ENCODE measurements at places on chromosomes 7 and 10.

DNA sequence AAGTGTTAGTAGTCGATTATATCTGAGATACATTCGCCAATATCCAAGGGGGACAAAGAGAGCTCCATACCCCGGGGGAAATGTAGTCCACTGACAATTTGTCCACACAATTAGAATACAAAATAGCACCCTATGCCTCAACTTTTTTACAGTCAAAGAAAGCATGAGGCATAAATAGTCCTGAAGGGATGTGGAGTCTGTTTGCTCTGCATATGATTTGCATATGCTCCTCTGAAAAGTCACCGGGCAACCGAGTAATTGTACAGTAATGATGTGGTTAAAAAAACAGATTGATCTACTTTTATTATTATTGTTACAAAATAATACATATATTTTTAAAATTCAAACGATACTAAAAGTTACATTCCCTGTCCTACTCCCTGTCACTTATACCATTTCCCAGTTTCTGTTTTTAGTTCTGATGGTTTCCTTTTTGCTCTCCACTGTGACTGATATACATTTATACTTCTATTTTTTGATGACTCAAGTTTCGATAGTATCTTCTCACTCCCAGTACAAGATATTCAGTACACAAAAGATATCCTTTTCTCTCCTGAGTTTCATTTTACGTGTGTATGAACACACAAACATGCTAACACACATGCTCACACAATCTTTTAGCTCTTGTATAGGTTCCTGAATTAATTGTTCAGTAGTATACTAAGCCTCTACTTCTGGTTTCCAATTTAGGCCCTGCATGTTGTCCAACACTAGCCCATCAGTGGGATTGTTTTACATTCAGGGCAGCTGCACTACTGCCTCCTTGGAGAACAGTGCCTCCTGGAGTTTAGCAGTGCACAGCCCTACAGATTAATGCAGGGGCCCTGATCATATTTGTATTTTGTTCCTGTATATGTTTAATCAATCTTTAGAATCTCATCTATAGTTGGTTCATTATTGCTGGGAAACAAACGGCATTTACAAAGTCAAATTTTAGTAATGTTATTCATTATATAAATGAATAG lies 130.9 kb downstream of the TES start:
- no peak for DNase-seq

GRCh38 chr7:45967591-45968157 lies 46.6 kb upstream of the IGFBP3 start:
- no peak for DNase-seq

DNA sequence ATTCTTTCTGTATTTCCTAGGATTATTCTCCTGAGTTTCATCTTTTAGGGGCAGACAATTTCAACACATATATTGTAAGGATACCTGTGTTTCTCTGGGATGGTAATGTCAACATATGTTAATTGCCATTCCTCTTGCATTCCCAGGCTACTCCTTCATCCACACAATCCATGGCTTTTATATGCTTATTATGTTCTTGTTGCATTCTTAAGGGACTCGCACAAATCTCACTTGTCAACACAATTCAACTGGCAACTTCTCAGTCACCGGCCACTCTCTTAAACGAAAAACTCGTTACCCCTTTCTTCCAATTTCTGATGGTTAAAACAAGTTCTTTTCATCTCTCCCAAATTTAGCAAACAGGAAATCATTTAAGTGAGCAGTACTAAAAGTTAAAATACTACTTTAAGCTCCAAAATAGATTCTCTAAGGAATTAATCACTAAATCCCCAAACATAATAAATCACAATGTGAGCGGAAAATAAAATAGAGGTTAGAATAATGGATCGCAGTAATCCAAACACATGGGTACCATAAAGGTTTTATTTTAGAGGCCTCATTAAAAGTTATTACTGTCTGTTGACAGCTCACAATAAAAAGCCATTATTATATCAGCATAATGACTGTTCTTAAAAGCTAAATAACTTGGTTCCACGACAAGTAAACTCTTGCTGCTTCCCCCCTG lies 223.2 kb downstream of the ELMO1 start:
- DNase-seq = peak; percentile 7

- DNase-seq = no peak
Observed at GRCh38 chr7:70771451-70771850, 360.5 kb upstream of the GALNT17 start.

DNA sequence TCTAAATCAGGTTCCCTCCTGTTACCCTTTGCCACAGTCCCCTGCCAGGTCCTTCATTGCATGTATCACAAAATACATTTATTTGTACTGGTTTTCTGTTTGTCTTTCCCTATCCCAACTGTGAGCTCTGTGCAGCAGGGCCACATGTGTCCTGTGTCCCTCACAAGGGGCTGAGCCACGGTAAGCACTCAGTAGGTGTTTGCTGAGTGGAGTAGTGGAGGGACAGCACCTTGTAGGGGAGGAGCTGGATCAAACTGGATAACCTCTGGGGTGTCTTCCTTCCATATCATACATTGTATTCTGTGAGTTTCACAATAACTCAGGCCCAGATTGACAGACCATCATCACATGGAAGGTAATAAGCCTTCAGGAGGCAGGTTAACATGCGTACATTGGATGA lies 25.9 kb downstream of the PIK3CG start:
- no peak for DNase-seq

DNA sequence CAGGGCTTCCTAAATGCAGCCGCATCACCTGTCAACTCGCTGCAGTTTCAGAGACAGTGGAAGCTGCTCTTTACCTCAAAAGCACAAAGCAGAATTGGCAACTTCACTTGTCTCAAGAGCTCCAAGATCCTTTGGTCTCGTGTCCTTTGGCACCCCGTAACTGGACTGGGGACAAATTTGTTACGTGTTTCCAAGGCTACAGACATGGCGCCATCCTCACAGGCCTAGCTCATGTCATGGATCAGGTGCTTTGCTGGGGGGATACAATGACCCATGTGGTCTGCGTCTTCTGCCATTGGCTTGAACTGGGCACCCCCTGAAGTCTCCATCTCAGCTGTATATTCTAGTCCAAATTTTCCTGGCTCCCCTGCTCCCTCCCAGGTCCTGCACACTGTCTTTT lies 48.6 kb downstream of the CHST3 start:
- DNase-seq = no peak

GRCh38 chr7:25456467-25457171 lies 228.3 kb upstream of the NPVF start:
- no peak for DNase-seq

GRCh38 chr7:40482845-40483244 lies 348.0 kb downstream of the SUGCT start:
- DNase-seq = no peak

GRCh38 chr7:3089493-3089892 lies 45.8 kb upstream of the CARD11 start:
- no peak for DNase-seq

- DNase-seq = no peak
Observed at GRCh38 chr7:122528879-122529481, 169.9 kb downstream of the RNF133 start.

DNA sequence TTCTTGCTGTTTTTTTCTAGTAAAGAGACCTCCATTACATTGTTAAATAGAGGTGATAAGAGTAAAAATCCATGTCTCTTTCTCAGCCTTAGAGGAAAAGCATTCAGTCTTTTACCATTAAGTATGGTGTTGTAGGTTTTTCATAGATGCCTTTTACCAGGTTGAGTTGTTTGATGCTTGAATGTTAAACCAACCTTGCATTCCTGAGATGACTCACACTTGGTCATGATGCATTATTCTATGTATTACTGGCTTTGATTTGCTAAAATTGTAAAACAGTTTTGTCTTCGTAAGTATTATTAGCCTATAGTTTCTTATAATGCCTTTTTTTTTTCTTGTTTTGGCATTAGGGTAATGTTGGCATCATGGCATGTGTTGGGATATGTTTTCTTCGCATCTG lies 90.0 kb downstream of the ANKRD61 start:
- no peak for DNase-seq

GRCh38 chr10:35178331-35178730 lies 51.7 kb downstream of the CREM start:
- no peak for DNase-seq

- DNase-seq = no peak
Observed at GRCh38 chr10:89163265-89163995, 43.7 kb downstream of the CH25H start.

DNA sequence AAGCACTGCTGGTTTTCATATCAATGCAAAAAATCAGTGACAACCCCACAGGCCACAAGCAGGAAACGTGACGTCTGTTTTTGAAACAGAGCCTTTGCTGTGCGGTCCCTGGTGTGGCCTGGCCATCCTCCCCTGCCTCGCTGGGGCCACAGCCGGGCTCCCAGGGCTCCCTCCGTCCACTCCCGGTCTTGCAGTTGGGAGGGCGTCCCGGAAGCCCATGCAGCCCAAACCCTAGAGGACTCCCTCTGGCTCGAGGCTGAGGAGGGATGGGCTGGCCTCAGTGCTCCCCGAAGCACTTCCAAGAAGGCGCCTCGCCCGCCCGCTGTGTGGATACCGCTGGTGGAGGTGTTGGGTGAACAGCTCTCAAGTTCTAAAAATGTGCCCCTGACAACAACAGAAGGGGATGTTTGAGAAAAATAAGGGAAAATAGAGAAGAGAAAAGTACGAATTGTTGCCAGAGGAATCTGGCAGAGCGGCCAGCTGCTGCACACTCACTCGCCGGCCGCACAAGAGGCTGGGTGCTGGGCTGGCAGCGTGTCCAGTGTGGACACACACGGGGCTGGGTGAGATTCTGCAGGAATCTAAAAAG lies 73.5 kb downstream of the ZRANB1 start:
- no peak for DNase-seq

- no peak for DNase-seq
Observed at GRCh38 chr10:92571649-92572048, 2.2 kb downstream of the IDE start.

- no peak for DNase-seq
Observed at GRCh38 chr10:84208023-84208422, 13.7 kb downstream of the CDHR1 start.

GRCh38 chr7:12731775-12732174 lies 44.3 kb downstream of the ARL4A start:
- DNase-seq = no peak

- DNase-seq = no peak
Observed at GRCh38 chr7:101608772-101609713, 20.1 kb downstream of the MYL10 start.

DNA sequence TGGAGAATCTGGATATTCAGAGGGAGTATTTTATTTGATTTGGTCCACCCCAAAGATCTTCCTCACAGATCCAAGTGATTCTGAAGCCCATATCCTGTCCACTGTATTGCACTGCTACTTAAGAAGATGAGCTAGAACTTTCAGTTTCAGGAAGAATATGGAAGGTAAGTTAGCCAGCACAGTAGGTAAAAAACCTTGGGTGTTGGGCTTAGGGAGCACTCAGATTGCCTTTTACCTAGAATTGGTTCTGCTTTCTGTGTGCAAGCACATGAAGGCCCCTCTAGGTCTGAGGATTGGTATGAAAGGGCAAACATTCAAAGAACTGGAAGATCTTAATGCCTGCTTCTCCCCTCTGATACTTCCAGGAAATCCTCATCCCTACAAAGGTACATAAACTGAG lies 146.7 kb upstream of the COL1A2 start:
- DNase-seq = no peak

GRCh38 chr10:106280896-106281460 lies 883.5 kb downstream of the SORCS1 start:
- DNase-seq = no peak

DNA sequence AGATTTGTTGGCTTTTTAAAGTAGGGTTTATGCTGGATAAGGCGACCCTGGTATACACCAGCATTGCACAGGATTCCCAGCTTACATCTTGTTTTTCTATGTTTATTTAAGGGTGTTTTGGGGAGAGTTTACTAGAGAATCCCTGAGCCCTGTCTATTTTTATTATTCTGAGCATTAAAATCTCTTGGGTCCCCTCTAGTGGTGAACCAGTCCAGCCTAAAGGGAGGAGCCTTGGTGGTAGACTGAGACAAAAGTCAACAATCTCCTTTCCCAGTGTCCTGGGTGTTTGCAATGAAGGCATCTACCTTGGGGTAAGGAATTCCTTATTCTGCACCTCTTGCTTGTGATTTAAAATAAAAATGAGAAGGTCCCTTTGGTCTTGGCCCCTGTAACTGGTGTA lies 38.2 kb downstream of the ANTXRL start:
- DNase-seq = no peak

DNA sequence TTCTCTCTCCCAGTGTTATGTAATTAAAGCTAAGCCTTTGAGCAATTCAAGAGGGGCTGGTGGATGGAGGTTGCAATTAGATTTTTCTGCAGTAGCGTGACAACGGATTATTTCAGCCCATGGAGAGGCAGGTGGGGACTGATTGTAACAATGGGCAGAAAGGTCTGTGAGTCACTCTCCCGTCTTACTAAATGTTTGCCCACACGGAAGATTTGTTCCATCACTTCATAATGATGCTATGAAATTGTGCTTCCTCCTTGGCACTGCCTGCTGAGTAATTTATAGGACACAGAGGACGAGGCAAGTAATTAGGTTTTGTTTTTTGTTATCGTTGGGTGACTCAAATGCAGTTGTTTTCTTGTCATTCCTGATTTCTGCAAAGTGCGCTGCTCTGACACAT lies 594.5 kb upstream of the DPP6 start:
- DNase-seq = peak; percentile 89
